Endodermal cell (in vitro differentiated cells): ENCODE measurements at places on chromosomes 16 and 17.
A peak's percentile ranks its signal among the peaks of the same experiment; 100 is the strongest.

- no peak for DNase-seq
These were observed 774.9 kb downstream of the CDH8 start for GRCh38 chr16:61261315-61261714.

- DNase-seq: peak; percentile 93
These were observed 78.1 kb upstream of the TOB1 start for GRCh38 chr17:50944054-50944901.

GRCh38 chr17:79595471-79595870 is 15.4 kb downstream of the RBFOX3 start:
- no peak for DNase-seq

DNA sequence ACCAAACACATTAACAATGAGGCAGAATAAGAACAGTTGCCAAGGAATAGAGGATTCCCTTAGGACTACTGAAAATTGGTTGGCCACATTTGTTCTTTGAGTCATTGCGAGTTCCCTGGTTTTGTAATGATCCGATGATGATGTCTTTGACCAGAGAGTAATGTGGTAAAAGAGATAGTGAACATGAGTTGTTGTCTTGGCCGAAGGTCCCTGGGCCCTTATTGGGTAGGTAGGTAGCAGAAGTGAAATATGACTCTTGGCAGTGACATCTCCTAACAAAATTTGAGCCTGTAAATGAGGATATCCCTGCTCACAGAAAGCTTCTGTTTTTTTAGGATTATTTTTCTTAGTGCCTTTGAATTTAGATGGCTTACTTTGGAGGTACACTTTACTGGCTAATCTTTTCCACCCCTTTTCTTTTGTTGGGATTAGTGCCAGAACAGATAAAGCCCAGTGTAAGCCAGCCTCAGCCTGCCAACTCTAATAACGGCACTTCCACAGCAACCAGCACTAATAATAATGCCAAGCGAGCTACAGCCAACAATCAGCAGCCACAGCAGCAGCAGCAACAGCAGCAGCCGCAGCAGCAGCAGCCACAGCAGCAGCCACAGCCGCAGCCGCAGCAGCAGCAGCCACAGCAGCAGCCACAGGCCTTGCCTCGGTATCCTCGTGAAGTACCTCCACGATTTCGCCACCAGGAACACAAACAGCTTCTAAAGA is 47.2 kb downstream of the TNRC6A start:
- DNase-seq: no peak

DNA sequence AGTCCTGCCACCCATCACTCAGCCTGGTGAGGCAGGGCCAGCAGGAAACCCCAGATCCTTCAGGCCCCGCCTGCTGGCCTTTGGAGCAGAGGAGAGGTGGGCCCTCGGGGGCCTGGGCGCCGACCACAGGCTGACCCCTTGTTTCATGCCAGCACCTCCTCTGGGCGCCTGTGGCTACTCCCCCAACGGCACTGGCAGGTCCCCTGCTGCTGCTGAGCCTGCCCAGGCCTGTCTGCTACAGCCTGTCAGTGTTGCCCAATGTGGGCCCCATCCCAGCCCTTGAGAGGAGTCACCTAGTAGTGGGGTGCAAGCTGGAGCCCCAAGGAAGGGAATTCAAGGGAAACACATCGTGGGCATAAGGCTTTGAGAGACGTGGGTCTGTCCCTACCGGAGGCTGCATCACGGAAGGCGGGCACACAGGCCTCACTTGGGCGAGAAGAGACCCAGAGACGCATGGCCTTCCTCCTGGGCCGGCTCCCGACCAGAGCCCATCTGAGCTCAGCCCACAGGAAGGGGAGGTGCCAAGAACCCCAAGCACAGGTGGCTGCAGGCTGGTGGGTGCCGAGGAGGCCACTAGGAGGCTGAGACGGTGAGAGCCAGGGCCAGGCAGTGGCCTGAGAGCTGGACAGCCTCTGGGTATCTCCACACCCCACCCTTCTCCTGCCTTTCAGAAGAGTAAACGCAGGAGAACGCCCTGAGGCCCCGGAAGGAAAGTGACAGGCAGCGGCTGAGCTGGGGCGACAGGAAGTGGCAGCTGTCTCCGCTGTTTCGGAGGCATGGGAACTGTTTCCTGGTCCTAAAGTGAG is 8.0 kb upstream of the FASN start:
- peak; percentile 98 for DNase-seq

- no peak for DNase-seq
These were observed 45.3 kb downstream of the TOM1L2 start for GRCh38 chr17:17926840-17927449.

DNA sequence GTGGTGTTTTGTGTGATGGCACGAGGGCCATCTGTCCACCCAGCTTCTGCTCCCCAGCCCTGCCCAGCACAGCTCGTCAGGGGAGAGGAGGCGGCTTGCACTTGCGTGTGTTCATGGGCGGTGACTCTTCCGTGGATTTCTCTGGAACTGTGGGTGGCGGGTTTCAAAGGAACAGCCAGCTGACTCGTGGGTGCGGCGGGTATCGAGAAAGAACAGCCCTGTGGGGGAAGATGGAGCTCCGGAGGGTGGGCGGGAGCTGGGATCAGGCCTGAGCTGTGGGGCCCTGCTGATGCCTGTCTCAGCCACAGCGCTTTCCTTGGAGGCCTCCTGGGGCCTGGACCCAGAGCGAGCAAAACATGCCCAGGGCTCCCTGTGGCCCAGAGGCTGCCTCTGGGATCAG is 13.2 kb downstream of the NAGPA start:
- DNase-seq: no peak

- no peak for DNase-seq
These were observed 180.0 kb downstream of the BCAS3 start for GRCh38 chr17:60857556-60858080.

- peak; percentile 36 for DNase-seq
These were observed 11.3 kb upstream of the RNPS1 start for GRCh38 chr16:2278956-2279800.
